ENCODE measurements at places on chromosomes 16 and 17. TPM values are rescaled to one million over a fixed set of nuclear protein-coding genes. Genes with fewer than 3 reads are reported as not detected.

GRCh38 chr16:83004868-83005652 is 378.3 kb downstream of the CDH13 start:
- H3K36me3 ChIP-seq, result no peaks in the 10 kb centered on the region
- H3K27me3 ChIP-seq, result no peaks in the 10 kb centered on the region
- DNase-seq, result no peak
- H3K4me1 ChIP-seq, result peaks cover 43% of the 10 kb centered on the region

- peaks cover 68% of the 10 kb centered on the region for H3K36me3 ChIP-seq
- H3K27ac ChIP-seq, result no peak overlapping the region
- H3K4me1 ChIP-seq, result peaks cover 57% of the 10 kb centered on the region
- H3K27me3 ChIP-seq, result no peaks in the 10 kb centered on the region
Measured at GRCh38 chr17:48055531-48056245, 7.5 kb downstream of the NFE2L1 start.

DNA sequence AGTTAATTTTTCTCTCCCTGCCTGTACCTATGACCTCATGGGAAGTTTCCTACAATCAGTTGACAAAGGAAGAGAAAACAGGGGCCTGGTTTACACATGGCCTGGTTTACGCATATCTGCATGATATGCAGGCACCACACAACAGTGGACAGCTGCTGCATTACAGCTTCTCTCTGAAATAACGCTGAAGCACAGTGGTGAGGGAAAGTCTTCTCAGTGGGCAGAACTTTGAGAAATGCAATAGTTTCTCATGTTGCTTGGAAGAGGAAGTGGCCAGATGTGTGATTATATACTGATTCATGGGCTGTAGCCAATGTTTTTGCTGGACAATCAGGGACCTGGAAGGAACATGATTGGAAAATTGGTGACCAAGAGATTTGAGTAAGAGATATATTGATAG is 324.1 kb upstream of the GOT2 start:
- no peaks in the 10 kb centered on the region for H3K27me3 ChIP-seq
- no peak for DNase-seq
- no peaks in the 10 kb centered on the region for H3K36me3 ChIP-seq
- no peak overlapping the region for H3K4me3 ChIP-seq
- H3K27ac ChIP-seq, result no peak overlapping the region

DNA sequence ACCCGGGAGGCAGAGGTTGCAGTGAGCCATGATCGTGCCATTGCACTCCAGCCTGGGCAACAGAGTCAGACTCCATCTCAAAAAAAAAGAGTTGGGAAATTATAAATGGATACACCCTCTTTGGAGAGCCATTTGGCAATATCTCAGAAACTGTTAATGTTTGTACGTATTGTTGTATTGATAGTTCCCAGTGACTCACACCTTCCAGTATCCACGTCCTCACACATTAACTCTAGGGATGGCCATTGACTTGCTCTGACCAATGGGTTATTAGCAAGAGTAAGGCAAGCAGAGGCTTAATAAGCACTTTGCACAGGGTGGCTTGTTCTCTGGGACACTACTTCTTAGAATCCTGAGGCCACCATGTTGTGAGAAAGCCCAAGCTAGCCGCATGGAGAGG is 107.6 kb upstream of the LHX1 start:
- DNase-seq, result no peak
- H3K36me3 ChIP-seq, result no peaks in the 10 kb centered on the region
- H3K4me3 ChIP-seq, result no peak overlapping the region
- no peaks in the 10 kb centered on the region for H3K27me3 ChIP-seq

GRCh38 chr16:69094501-69094900 is 11.0 kb upstream of the HAS3 start:
- H3K27me3 ChIP-seq, result no peaks in the 10 kb centered on the region
- DNase-seq, result no peak
- H3K4me1 ChIP-seq, result no peaks in the 10 kb centered on the region
- H3K27ac ChIP-seq, result no peak overlapping the region
- no peak overlapping the region for H3K4me3 ChIP-seq
- H3K36me3 ChIP-seq, result no peaks in the 10 kb centered on the region

DNA sequence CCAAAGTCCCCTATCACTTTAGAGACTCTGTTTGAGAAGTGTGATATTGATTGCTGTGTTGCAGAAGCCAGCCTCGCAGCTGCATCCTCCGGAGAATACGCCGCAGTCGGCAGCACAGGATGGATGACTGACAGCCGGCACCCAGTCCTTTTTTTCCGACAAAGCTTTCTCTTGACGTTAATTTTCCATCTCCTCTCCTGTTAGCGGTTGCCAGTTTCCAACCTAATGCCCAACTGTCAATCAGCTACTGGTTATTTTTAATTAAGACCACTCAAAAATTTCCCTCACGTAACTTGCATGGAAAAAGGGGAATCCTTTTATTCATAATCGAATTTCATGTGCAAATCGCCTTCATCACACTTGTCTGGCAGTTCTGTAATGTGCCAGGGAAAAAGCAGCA is 953.9 kb downstream of the CDH11 start:
- DNase-seq, result no peak
- H3K4me1 ChIP-seq, result no peaks in the 10 kb centered on the region
- H3K4me3 ChIP-seq, result no peak overlapping the region

DNA sequence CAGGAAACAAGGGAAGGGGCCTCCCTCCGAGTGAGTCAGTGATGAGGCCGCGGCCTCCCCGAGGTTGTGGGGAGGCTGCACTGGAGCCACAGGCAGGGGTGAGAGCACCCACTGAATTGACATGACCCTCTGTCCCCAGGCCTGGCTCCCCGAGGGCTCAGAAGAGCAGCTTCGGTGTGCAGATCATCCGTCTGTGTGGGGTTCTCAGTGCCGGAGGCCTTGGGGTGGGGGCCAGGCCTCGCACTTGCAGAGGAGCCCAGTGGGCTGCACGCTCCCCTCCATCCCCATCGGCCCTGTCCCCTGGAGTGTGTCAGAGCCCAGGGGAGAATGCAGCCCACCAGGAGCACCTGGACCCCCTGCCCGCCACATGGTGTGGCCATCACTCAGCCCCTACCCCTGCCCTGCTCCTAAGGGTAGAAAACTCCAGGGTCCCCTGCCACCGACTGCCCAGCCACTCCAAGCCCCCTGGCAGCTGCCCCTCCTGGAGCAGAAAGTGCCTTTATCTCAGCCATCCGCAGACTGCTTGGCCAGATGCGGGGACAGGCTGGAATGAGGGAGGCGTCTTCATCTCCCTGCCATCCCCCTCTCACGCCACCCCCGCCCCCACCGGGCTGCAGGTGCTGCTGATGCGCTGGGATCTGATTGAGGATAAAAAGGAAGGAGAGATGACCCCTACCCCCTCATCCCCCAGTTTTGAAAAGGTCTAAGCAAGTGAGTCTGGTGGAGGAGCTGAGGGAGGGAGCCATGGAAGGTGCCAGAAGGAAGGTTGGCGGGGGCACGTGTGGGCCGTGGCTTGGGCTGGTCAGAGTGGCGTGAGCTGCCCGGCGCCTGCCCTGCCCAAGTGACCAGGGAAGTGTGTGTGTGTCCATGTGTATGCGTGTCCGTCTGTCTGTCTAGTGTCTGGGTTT is 358.3 kb downstream of the SEC14L1 start:
- H3K27me3 ChIP-seq, result no peaks in the 10 kb centered on the region
- H3K4me3 ChIP-seq, result no peak overlapping the region
- peaks cover 7% of the 10 kb centered on the region for H3K4me1 ChIP-seq
- peaks cover 36% of the 10 kb centered on the region for H3K36me3 ChIP-seq

DNA sequence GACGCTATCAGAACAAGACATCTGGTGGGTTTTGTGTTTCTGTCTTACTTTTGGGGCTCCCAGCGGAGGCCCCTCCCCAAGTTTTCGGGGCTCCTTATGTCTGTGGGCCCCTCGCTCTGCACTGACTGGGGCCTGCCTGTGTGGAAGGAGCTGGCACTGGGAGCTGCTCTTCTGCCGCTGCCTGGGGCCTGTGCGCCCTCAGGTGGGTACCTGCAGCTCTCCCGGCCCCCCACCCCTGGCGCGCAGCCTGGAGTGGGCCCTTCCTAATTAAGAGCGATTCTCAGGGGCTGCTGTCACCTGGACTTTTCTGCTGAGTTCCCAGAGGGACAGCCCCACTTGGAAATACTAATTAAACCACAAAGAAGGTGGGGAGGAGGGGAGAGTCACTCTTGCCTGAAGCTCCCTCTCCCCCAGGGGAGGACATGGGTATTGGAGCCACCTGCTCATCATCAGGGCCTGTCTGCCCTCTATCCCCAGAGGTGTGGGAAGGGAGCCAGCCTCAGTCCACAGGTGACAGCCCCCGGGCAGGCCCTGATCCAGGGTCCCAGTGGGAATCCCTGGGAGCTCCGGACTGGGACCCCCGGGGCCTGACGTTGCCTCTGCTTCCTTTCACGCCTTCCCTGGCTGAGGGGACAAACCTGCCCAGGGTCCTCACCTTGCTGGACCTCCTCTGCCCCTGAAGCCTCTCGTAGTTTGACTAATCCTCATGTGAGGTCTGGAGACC is 36.5 kb downstream of the GSE1 start:
- DNase-seq, result no peak
- peaks cover 10% of the 10 kb centered on the region for H3K36me3 ChIP-seq

GRCh38 chr16:1908983-1909382 is 9.2 kb downstream of the HS3ST6 start:
- no peak overlapping the region for H3K27ac ChIP-seq
- no peak overlapping the region for H3K4me3 ChIP-seq
- no peak for DNase-seq
- H3K4me1 ChIP-seq, result no peaks in the 10 kb centered on the region

- H3K4me3 ChIP-seq, result no peak overlapping the region
- H3K27me3 ChIP-seq, result no peaks in the 10 kb centered on the region
- no peak overlapping the region for H3K27ac ChIP-seq
- DNase-seq, result no peak
- no peaks in the 10 kb centered on the region for H3K4me1 ChIP-seq
Measured at GRCh38 chr17:81379523-81379942, 15.7 kb upstream of the BAHCC1 start.

DNA sequence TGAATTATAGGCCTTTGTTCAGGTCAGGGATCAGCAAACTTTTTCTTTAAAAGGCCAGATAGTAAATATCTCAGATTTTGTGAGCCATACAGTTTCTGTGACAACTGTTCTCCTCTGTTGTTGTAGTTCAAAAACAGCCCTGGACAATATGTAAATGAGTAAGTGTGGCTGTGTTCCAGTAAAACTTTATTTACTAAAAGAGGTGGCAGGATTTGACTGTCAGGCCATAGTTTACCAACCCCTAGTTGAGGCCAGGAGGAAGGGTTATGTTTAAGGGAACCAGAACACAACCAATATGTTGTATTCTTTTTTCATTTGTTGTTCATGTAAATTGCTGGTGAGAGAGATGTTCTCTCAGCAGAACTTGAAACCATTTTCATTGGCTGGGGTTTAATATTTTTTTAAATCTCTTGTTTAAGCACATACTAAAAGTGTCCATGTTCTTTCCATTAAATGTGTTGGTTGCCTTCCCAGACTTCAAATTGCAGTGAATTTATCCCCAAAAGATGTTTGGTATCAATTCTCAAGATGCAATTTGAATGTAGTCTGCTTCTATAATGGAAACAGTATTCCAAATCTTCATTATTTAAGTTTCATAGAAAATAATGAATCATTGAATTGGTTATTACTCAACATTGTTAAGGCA is 260.3 kb downstream of the FTO start:
- no peak overlapping the region for H3K4me3 ChIP-seq
- no peaks in the 10 kb centered on the region for H3K36me3 ChIP-seq
- H3K4me1 ChIP-seq, result no peaks in the 10 kb centered on the region
- no peak overlapping the region for H3K27ac ChIP-seq

DNA sequence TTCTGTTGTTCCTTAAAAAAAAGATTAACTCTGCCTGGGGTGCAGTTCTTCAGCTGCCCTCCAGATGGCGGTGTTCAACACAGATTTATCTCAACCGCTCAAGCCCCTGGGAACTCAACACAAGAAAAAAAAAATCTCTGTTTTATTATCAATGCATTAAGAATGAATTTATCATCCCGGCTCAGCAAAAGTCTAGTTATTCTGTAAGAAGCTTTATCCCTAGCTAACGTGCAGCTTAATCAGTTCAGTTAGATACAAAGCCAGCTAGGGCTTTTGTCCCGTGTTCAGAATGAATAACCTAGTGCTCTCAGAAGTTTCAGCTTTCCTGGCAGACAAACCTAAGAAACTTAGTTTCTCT is 475.9 kb upstream of the CCL2 start:
- no peak overlapping the region for H3K4me3 ChIP-seq
- no peaks in the 10 kb centered on the region for H3K27me3 ChIP-seq
- no peaks in the 10 kb centered on the region for H3K36me3 ChIP-seq
- DNase-seq, result no peak
- H3K27ac ChIP-seq, result no peak overlapping the region
- no peaks in the 10 kb centered on the region for H3K4me1 ChIP-seq

DNA sequence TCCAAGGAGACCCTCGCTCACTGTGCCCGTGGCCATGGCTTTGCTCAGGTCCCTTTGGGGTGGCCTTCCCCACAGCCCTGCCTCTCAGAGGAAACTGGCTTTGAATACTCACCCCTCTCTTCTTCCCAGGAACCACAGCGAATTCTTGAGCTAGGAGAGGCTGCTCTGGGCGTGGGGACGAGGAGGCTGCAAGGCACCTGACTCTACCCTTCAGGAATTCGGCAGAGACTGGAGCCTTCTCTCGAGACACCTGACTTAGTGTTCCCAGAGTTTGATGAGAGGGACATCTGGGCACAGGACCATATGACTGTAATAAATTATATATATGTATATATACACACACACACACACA is 6.2 kb downstream of the LLGL2 start:
- no peaks in the 10 kb centered on the region for H3K27me3 ChIP-seq
- H3K4me3 ChIP-seq, result no peak overlapping the region
- H3K36me3 ChIP-seq, result peaks cover 2% of the 10 kb centered on the region
- no peak overlapping the region for H3K27ac ChIP-seq
- no peak for DNase-seq
- no peaks in the 10 kb centered on the region for H3K4me1 ChIP-seq

CCL3 gene
- total RNA-seq, result not detected

TP53TG3C gene
- total RNA-seq, result not detected

PKMYT1 gene
- not detected for total RNA-seq

HOXB8 gene
- not detected for total RNA-seq

OTOP3 gene
- total RNA-seq, result not detected

MYL11 gene
- total RNA-seq, result not detected

PIK3R6 gene
- 2.2 TPM for total RNA-seq

CALB2 gene
- total RNA-seq, result 0.64 TPM

TBX6 gene
- 0.75 TPM for total RNA-seq

Data from ascending aorta (tissue), 2 donors.